ENCODE measurements at places on chromosomes 3 and 15.
A peak's percentile ranks its signal among the peaks of the same experiment; 100 is the strongest.

DNA sequence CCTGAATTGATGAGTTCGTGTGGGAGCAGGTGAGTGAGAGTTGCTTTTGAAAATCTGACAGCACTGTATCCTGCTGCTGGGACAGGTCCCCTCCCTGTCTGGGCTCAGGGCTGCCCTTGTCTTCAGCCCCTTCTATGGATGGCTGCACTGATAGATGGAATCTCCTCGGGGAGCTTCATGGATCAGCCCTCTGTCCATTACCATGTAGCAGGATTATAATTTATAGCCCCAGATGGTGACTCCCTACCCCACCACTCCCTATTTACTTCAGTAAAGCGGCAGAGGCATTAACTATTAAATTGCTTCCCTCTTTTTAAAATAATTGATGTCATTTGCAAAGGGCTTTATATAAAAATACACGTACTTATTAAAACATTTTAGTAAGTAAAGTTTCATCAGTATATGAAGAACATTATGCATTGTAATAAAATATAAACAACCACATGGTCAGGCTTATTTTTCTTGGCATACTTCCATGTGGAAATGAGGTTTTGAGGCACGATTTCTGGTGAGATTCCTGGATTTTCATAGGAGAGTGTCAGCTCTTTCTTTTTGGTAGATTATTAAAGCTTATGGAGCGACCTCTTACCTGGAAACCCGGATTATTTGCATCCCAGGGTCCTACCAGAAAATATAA lies 38.5 kb downstream of the MAP3K13 start:
- no peak for DNase-seq

- DNase-seq, result no peak
Observed at GRCh38 chr3:112247900-112248299, 46.1 kb downstream of the SLC9C1 start.

DNA sequence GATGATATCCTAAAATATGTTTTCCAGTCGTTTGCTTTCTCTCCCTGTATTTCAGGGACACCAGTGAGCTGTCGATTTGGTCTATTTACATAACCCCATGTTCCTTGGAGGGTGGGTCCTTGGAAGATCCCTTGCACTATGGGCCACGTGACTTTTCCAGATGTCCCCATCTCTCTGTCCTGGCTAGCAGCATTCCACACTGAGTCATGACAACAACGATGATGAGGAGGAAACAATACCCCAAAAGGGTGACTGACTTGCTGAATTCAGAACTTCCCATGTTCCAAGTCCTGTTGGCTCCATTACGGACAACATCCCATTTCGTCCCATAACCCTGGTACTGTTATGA lies 134.3 kb downstream of the NSMCE3 start:
- no peak for DNase-seq

GRCh38 chr3:124467980-124468902 lies 262.0 kb upstream of the UMPS start:
- peak; percentile 37 for DNase-seq

GRCh38 chr3:52052831-52053306 lies 3.5 kb downstream of the DUSP7 start:
- peak; percentile 89 for DNase-seq

GRCh38 chr3:171695426-171695825 lies 114.9 kb downstream of the PLD1 start:
- DNase-seq, result no peak

DNA sequence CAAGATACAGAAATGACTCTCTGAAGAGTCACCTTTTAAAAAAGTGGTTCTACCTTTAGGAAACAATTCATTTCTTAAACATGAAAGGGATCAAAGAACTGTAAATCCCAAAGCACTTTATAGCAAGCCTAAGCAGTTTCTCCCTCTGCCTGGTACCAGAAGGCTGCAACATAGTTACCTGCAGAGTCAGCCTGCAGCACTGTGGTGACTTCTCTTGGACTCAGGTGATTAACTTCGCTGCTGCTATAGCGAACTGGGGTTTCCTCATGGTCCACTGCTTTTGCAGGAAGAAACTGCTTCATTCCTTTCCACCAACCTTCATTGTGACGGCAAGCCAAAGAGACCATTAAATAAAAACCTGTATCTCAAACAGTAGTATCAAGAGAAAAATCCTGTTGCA lies 37.3 kb downstream of the ST3GAL6 start:
- DNase-seq, result no peak

Measured in dorsolateral prefrontal cortex (tissue), 122 donors.